GDM1 (cell line): ENCODE measurements at places on chromosomes 2 and 18.

DNA sequence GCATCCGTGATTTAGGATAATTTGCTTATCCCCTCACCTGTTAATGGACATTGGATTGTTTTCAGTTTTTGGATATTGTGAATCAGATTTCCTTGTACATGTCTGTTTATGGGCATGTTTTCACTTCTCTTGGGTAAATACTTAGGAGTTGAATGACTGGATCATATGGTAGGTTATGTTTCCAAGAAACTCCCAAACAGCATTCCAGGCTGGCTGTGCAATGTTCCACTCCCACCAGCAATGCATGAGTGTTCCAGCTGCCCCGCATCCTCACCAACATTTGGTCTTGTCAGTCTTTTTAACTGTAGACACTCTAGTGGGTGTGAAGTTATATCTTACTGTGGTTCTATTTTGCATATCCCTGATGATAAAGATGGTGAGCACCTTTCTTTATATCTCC lies 8.9 kb upstream of the LRRFIP1 start:
- DNase-seq: no peak

GRCh38 chr2:125572660-125573059 lies 1083.3 kb upstream of the GYPC start:
- DNase-seq: no peak

GRCh38 chr18:54240629-54241107 lies 16.2 kb upstream of the MBD2 start:
- DNase-seq: no peak

DNA sequence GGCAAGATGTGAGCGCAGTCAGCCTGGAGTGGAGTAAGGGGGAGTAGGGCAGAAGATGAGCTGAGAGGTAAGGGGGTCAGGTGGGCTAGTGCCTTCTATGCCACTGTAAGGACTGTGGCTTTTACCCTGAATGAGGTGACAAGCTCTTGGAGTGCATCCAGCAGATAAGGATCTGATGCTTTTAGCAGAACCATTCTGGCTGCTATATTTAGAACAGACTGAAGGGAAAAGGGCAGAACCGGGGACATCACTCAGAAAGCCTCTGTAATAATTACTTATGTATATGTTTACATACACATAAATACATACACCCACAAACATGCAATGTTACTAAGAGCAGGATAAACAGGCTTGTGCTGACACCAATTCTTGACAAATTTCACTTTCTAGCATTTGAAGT lies 124.8 kb downstream of the DTNB start:
- no peak for DNase-seq

- DNase-seq: no peak
These were observed 80.3 kb downstream of the CDCA7 start for GRCh38 chr2:173434762-173435569.

- DNase-seq: no peak
These were observed 192.2 kb downstream of the IRS1 start for GRCh38 chr2:226607379-226607778.

DNA sequence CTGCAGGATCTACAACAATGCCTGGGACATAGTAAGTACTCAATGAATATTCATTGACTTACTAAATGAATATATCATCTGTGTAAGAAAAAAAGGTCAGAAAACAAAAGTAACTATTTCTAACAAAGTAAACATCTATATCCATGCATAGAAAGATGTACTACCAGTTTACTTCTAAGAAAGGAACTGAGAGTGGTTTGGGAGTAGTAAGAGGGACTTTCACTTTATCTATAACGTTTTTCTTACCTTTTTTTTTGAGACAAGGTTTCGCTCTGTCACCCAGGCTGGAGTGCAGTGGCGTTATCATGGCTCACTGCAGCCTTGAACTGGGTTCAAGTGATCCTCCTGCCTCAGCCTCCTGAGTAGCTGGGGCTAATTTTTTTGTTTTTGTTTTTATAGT lies 25.7 kb downstream of the DHX57 start:
- no peak for DNase-seq

- no peak for DNase-seq
These were observed 64.4 kb upstream of the RAPH1 start for GRCh38 chr2:203599509-203599908.

- no peak for DNase-seq
These were observed 20.5 kb upstream of the TGFA start for GRCh38 chr2:70574109-70574508.

GRCh38 chr2:70978341-70979179 lies at the start of gene ANKRD53:
Gene ANKRD53 (plus strand): TSS chr2:70978630. CDS start chr2:70978646, 16 bp downstream.
- DNase-seq: no peak

- DNase-seq: no peak
These were observed 7.5 kb downstream of the EFR3B start for GRCh38 chr2:25049422-25049821.

DNA sequence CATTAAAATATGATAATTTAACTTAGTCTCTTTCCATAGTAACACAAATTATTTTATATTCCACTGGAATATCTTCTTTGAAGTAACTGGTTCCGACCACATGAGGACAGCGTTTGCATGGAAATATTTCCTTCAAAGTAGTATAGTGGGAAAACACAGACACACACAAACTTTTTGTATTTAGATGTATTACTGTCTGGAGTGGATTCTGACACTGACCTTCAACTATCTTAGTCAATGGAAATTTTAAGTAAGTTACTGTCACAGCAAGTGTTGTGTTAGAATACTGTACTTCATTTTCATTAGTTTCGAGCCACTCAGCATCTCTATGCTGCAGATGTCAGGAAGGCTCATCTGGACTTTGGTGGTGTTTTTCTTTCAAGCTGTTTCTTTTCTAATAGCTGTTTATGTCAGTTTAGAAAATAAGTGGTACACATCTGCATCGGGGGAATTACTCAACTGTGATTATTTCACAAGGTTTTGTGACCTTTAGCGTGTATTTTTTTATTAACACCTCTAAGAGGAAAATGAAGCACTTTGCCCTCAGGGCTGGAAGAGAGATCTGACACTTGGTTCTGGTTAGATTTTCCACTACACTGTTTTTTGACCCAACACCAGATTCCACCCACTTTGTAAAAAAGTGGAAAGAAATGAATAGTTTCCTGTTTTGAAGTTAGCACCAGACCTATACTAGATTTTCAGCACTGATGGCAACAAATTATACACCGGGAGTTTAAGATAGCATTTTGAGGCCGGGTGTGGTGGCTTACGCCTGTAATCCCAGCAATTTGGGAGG lies 18.9 kb upstream of the THOC1 start:
- DNase-seq: no peak

DNA sequence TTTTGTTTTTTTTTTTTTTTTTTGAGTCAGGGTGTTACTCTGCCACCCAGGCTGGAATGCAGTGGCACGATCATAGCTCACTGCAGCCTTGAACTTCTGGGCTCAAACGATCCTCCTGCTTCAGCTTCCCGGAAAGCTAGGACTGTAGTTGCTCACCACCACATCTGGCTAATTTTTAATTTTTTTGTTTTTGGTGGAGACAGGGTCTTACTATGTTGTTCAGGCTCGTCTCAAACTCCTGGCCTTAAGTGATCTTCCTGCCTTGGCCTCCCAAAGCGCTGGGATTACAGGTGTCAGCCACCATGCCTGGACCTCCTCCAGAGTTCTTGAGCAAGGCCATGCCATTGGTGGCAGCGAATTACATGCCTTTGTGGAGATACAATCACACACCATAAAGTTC lies 35.2 kb downstream of the ASB1 start:
- DNase-seq: no peak

DNA sequence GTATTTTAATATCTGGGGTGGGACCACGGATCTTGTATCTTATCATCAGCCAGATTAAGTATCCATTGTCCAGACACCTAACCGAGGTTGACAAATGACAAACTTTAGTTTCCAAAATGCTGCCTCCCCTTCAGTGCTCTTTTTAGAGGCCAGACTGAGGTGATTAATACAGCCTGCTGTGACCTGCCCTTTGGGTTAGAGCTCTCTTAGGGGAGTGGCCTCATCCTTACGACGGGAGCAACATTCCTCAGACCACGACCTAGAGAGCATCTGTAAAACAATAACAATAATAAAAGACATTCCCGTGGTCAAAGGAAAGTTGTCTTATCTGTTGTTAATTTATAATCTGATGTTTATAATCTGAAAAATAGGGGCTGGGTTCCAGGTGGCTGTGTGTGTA lies 405.3 kb downstream of the LPIN1 start:
- DNase-seq: no peak
